ENCODE measurements at places on chromosomes 13 and 19.

- no peak for DNase-seq
These were observed 13.2 kb downstream of the RASA3 start for GRCh38 chr13:114119196-114119595.

DNA sequence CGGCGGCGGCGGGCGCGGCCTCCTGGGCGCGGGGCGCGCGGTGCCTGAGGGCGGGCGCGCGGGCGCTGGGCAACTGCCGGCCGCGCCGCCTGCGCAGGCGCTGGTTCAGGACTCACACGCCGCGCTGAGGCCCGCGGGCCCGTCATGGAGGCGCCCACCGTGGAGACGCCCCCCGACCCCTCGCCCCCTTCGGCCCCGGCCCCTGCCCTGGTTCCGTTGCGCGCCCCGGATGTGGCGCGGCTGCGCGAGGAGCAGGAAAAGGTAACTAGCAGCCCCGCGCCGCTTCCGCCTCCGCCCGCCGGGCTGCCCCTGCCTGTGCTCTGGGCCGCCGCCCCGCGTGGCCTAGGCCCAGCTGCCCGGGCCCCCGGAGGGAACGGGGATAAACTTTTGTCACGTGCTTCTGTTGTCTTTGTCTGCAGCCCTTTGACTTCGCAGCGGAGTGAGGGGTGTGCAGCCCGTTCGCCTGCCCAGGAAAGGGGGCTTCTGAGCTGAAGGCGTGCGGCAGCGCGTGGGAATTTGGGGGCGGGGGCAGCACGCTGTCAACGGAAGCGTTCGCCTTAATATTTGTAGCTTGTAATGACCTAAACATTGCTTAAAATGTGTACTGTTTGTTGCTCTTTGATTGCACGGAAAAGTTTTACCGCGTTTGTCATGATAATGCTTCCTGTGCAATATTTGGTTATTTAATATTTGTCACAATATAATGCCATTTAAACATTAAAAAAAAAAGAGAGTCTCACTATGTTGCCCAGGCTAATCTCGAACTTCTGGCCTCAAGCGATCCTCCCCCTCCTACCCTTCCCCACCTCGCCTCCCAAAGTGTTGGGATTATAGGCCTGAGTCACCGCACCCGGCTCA is 594 bp downstream of the URI1 start:
- DNase-seq: peak; percentile 76

GRCh38 chr19:53965091-53965490 is 2.4 kb downstream of the CACNG8 start:
- DNase-seq: no peak

- peak; percentile 53 for DNase-seq
These were observed 1.2 kb downstream of the LONP1 start for GRCh38 chr19:5718579-5719273.

DNA sequence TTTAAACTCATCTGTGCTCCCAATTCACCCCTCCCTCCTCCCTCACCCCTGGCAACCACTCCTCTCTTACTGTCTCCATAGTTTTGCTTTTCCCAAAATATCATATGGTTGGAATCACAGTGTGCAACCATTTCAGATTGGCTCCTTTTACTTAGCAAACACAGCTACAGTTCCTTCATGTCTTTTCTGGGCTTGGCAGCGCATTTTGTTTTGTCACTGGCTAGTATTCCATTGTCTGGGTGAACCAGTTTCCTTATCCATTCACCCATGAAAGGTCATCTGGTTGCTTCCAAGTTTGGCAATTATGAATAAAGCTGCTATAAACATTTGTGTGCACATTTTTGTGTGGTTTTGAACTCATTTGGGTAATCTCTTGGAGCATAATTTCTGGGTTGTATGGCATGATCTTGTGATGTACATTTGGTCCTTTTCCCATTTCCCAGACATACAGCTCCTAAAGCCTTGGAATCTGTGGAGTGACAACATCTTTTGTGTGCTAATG is 23.9 kb upstream of the GAS6 start:
- no peak for DNase-seq

DNA sequence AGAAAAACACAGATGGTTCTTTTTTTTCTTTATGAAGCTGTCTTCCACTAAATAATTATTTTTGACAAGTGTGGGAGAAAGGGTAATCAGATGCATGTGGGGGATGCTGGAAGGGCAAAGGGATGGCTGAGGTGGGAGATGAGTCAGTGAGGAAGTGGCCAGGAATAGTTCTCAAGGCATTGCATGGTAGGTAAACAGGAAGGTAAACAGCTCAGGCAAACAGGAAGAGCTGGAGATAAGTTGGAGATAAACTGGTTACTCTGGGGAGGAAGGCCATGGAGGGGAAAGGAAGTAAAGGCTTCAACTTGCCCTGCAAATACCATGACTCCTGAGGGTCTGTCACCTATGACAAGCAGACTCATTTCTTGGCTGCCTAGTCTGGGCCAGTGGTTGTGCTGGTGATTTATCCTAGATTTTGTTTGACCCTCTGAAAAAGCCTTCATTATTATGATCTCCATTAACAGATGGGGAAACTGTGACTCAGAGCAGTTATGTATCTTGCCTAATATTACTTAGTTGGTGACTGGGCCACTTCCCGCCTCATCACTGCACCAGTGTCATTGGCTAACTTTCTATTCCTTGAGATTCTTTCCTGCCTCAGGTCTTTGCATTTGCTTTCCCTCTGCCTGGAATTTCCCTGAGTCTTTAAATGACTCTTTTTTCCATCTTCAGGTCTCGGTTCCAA is 17.1 kb downstream of the ACTL9 start:
- no peak for DNase-seq

DNA sequence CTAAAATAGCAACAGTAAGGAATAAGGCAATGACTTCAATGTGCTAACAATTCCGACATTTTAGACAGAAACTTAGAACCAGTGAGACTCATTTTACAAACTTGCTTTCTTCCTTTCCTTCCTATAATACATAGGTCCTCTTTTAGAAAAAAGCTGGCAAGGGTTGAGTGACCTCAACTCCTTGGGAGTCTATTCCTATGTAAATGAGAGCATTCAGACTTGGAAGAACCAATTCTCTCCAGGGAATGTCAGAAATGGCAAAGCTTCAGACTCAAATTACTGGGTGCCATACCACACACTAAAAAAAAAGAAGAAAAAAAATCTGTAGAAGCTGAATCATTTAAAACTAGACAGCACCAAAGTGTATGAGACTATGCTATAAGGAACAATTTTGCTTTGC is 1328.2 kb downstream of the OLFM4 start:
- no peak for DNase-seq

DNA sequence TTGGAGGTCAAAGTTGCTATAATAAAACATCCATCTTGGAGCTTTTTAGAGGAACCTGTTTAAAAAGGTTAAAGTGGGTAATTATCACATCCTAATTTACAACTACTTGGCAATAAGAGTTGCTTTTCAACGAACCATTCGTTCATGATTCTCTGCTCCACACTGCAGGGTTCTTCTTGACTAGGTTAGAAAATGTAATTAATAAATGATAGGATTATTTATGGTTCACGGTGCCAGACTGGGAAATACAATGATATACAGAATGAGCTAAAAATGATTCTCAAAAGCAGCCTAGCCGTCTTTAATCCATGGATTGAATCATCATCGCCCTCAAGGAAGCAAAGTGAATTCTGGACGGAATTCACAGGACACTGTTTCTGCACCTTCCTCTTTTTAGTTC is 291.2 kb downstream of the TEX29 start:
- no peak for DNase-seq

GRCh38 chr13:99366075-99366987 is 59.1 kb upstream of the GPR183 start:
- DNase-seq: no peak

DNA sequence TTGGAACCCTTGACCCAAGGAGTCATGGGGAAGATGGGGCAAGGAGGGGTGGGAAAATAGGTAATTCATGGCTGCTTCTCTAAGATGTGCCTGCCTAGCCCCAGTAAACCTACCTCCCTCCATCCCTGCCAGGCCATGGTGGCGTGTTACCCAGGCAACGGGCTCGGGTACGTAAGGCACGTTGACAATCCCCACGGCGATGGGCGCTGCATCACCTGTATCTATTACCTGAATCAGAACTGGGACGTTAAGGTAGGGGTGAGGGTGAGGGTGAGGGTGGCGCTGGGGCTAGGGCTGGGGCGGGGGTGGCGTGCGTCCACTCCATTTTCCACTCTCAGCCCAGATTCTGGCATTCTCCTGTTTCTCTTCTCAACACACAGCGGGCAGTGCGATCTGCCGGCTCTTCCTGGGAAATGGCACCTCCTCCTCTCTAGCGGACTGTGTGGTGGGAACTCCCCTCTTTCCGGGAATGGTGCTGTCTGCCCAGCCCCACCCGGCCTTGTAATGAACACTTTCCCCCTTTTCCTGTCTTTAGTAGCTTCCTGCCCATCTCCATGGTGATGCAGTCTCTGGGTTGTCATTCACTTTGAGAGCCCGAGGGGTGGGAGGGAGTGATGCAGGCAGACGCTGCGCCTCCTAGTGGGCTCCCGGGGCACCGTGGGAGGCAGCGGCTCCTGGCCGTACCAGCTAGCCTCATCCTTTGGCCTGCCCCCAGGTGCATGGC is 7.6 kb downstream of the EGLN2 start:
- peak; percentile 79 for DNase-seq

DNA sequence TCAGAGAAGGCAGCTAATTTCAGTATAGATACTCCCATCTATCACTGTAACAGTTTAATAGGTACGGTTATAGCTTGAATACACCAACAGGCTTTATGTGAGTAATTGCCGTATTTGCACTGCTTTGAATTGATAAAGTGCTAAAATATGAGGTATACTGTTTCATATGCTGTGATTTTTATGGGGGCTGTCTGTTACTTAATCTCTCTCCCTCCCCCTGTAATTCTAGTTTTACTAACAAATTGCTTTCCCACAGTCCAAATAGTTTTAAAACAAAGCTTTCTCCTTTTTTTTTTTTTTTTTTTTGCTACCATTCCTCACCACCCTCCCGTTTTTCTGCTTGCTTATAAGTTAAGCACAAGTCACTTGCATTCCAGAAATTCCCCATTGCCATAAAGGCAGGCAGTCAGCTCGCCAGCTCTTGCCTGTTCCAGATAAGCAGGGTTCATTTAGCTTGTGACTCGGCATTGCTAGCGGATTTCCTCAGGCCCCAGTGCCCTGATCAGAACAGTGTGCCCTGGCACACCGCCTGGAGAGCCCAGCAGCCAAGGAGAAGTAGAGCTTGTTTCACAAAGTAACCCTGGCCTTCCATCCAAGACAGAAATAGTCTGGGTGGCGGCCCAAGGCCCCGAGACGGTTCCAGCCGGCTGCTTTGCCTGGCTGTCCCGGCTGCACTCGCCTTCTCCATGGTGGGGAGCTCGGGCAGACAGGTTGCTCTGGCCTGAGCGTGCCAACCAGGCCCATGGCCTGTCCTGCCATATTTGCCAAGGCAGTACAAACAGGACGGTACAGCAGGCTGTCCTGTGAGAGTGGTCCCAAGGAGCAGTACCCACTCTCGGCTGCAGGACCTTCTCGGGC is 43.5 kb upstream of the NPAS1 start:
- no peak for DNase-seq

DNA sequence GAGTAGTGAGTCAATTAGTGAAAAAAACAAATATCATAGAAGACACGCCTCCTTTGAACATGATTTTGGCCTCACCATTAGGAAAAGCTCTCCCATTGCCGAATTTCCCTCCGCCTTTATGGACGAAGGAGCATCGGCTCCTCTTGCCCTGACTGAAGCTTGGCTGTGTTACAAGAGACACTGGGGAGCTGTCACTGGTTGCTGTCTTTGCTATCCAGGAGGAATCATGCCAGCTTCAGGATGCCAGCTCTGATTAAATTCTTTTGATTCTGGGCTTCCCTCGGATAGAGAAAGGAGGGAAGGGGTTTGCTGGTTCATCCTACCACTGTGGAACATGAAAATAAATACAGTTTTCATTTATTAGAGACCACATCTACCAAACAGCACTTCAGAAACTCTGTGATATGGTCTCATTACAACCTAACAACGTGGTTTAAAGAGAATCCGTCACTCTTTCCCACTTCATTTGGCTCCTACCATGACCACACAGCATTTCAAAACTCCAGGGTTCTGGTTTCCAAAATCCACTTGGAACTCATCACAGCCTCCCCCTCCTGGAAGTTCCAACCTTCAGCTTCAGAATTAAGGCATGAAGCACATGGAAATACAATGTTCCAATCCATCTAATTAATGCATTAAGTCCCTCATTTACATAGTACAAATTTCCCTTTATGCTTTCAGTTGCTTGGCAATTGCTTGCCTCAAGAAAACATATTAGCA is 446.0 kb downstream of the EFNB2 start:
- DNase-seq: no peak

DNA sequence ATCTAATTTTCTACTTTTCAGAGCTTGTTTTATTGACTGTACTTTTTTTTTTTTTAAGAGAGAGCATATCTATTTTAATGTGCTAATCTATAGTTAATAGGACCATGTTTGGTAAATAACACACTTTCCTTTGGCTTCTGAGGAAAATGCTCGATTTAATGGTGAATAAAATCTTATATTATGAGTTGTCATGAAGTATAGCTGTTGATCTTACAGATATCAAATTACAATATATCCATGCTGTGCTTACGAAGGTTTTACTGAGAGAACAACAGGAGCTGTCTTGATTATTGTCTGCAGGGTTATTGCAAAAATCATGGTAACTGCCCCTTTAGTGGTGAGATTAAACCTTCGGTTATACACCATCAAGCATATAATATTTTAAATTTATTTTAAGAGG is 29.6 kb downstream of the URI1 start:
- DNase-seq: no peak

- DNase-seq: no peak
These were observed 13.8 kb downstream of the SIPA1L3 start for GRCh38 chr19:37920591-37921450.

- no peak for DNase-seq
These were observed 62.9 kb downstream of the SMARCA4 start for GRCh38 chr19:11023710-11024109.

GRCh38 chr13:72953391-72953965 is 105.3 kb upstream of the KLF5 start:
- DNase-seq: no peak

DNA sequence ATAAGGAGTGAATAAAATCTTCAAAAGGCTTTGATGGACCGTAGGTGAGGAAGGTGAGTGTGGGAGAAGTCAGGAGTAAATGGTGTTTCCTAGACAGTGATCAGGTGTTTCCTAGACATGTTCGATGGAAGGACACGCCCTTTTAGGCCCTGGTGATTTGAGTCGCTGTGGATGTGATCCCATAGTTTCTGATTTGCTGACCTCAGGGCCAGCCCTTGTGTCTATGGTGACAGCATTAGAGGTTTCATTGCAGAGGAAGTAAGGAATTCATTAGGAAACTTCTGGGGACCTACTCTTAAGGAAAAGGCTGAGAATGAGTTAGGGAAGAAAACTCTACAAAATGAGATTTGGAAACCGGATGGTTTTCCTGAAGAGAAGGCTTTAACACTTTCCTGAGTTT is 31.5 kb upstream of the RNF113B start:
- no peak for DNase-seq

DNA sequence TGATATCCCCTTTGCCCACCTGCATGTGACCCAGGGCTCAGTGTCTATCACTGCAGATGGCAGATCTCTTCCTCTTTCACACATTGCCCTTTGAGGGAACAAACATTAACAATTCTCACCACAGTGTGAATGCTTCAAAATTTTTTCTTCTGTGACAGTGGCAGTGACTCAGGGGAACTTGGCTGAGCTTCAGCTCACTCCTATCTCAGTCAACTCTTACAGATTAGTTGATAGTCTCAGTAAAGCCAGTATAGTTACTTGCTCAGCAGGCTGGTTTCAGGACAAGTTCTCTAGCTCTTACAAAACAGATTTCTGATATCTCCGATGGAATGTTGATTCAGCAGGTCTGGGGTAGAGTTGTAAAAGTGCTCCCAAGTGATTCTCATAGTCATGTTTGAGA is 166.9 kb downstream of the DLEU7 start:
- DNase-seq: no peak

Measured in stimulated activated CD4-positive, alpha-beta T cell treated with anti-CD3 and anti-CD28 coated beads, Interleukin-4, amount 100 ng/mL, for 1 hour (primary cell).